Left lung (tissue), 14 donors: ENCODE measurements at places on chromosomes 16 and 17. TPM values are rescaled to one million over a fixed set of nuclear protein-coding genes. Genes with fewer than 3 reads are reported as not detected.

GRCh38 chr16:15701975-15702970, 52.2 kb downstream of the NDE1 start:
- no peak for DNase-seq

RABEP1 gene
- 37.0 TPM for total RNA-seq

DNA sequence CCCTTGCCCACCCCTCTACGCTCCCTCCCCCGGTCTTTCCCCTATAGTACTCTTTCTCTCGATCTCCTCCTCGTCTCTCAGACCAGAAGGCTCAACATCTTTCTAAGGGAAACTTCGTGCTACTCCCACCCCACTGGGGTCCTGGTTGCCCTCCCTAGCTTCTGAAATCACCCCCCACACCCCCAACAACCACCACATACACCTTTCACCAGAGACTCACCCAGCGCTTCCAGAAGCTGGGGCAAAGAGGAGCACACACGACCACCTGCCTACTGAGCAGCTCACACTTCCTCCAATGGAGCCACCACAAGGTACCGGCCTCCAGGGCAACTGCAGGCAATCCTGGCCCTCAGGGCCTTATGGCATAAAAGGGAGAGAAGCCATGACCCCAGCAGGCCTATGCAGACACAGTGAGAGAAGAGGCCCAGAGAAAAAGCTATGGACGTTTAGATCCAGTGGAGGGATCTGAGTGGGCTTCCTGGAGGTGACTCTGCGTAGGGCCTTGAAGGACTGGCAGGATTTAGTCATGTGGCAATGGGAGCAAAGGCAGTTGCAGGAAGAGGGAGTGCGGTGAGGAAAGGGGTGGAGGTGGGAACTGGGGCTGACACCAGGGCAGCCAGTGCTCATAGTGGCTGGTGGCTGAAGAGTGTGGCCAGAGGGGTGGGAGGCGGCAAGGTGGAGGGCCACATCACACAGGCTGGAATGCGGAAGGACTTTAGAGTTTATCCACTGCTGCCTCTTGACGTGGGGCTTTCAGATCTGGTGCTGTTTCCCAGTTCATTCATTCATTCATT, 12.1 kb upstream of the TMEM92 start:
- DNase-seq: no peak

CNTD1 gene
- 1.5 TPM for total RNA-seq

GRCh38 chr17:43962479-43962878, 8.7 kb upstream of the PYY start:
- no peak for DNase-seq

AGRP gene
- 1.9 TPM for total RNA-seq

- peak; percentile 95 for DNase-seq
Observed at GRCh38 chr17:28902819-28903545, at the start of gene DHRS13. Gene DHRS13, minus strand, starts transcription at chr17:28903079. Its CDS starts 135 bp downstream, at chr17:28902944.

- DNase-seq: no peak
Observed at GRCh38 chr17:47287639-47288038, 34.0 kb downstream of the ITGB3 start.

MYO15A gene
- 1.6 TPM for total RNA-seq

DNA sequence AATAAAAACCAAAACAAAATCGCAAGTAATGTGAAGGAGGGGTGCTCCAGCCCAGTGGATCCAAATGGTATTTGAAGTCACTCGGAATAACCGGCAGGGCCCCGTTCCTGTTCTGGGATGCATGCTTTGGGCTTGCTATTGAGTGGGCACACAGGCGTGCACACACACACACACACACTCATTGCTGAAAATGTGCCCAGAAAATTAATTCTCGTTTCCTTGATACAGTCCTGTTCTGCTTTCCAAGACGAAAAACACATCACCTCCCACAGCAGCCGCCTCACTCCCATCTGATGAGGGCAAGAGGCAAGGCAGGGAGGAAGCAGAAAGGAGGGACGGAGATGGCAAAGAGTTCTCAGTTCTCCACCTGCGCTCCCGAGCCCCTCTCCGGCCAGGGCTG, 62.2 kb upstream of the SDK2 start:
- no peak for DNase-seq

DNA sequence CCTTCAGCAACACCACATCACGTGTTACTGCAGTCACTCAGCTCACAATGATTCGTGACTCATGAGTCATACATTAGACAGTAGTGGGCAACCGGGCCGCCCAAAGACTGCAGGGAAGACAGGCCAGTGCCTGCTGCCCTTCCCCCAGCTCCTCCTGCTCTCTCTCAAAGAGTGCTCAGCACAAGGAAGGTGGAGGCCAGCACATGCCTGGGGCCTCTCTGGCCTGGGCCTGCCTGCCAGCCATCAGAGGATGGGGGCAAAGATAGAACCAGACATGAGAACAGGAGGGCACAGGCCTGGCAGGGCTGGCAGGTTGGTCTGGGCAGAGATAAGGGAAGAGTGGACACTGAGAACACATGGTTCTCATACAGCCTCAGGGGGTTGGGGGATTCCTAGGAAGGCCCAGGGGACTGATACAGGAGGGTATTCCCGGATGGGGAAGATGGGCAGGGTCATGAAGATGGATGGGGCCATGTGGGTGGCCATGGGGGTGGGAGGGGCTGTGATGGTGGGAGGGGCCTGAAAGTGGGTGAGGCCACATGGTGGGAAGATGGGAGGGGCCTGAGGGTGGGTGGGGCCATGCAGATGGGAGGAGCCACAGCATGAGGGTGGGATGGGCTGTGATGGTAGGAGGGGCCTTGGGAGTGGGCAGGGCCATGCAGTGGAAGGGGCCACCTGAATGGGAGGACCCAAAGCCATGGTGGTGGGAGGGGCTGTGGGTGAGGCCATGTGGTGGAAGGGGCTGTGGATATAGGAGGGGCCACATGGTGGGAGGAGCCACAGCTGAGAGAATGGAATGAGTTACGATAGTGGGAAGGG, 29.0 kb downstream of the KATNB1 start:
- peak; percentile 77 for DNase-seq

SCN4A gene
- 0.17 TPM for total RNA-seq

GRCh38 chr17:34167354-34167753, 87.7 kb upstream of the CCL2 start:
- no peak for DNase-seq

DNA sequence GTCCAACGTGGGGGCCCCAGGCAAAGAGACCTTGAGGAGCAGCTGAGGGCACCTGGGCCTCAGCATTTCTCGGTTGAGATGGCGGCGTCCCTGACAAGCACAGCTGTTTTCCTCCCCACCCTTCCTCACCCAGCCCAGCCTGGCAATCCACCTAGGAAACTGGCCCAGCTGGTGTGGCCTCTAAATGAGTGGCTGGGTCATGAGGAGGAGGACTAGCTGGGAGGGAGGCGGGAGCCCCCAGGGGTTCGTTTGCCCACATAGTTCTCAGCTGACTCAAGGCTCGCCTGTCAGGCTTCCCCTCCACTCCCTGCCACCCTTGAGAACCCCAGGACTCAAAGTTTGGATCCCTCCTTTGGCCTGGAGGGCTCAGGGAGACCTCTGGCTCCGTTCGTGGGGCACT, 5.9 kb downstream of the RNF222 start:
- DNase-seq: no peak
